ENCODE measurements at places on chromosomes 2 and 18.

- no peak for DNase-seq
These were observed 2.1 kb upstream of the PID1 start for GRCh38 chr2:229273006-229273722.

DNA sequence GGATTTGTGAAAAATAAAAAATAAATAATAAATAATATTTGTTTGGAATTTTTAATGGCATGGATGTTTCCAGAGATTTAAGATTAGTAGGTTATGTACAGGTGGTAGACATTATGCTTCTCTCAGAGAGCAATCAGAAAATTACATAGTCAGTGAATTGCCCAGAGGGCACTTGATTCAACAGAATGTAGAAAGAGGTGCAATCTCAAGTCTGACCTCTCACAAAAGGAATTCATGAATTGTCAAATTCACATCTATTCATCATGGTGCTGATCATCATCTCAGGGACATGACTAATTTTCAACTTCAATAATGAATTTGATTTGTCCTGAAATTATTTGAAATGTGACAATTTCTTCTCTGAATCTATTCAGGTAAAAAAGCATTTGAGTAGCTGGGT is 172.5 kb downstream of the PDE11A start:
- DNase-seq, result no peak

DNA sequence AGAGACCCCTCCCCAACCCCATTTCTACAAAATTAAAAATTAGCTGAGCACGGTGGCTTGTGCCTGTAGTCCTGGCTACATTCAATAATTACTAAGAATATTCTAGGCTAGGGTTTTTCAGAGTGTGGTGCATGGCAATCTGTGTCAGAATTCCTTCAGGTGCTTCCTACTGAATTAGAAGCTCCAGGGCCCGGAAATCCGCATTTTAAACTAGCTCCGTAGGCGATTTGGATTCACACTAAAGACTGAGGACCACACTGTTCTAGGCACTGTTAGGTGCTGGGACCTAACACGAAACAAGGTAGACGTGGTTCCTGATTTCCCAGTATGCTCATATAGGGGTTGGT is 628 bp upstream of the ZFAND2B start:
- no peak for DNase-seq

GRCh38 chr18:3119401-3120341 is 100.1 kb downstream of the MYOM1 start:
- DNase-seq, result no peak

- DNase-seq, result no peak
These were observed 35.2 kb downstream of the SKA1 start for GRCh38 chr18:50410008-50410407.

DNA sequence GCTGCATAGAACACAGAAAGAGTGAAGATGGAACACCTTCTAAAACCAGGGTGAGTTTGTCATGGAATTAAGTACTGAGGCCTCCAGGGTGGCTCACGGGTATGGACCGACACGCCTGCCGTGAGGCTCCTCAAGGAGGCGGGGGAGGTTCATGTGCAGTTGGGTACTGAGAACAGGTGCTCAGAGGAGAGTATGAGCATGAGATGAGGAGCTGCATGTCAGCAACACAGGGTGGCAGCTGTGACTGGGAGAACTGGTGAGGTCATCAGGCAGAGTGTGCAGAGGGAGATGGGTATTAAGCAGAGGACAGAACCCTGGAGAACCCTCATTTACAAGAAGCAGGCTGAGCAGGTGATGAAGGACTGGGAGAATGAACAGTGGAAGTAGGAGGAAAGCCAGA is 63.2 kb upstream of the KLHL29 start:
- DNase-seq, result no peak

GRCh38 chr18:41681138-41681880 is 273.7 kb upstream of the PIK3C3 start:
- no peak for DNase-seq

- no peak for DNase-seq
These were observed 9.8 kb downstream of the BOLA3 start for GRCh38 chr2:74137651-74138599.

DNA sequence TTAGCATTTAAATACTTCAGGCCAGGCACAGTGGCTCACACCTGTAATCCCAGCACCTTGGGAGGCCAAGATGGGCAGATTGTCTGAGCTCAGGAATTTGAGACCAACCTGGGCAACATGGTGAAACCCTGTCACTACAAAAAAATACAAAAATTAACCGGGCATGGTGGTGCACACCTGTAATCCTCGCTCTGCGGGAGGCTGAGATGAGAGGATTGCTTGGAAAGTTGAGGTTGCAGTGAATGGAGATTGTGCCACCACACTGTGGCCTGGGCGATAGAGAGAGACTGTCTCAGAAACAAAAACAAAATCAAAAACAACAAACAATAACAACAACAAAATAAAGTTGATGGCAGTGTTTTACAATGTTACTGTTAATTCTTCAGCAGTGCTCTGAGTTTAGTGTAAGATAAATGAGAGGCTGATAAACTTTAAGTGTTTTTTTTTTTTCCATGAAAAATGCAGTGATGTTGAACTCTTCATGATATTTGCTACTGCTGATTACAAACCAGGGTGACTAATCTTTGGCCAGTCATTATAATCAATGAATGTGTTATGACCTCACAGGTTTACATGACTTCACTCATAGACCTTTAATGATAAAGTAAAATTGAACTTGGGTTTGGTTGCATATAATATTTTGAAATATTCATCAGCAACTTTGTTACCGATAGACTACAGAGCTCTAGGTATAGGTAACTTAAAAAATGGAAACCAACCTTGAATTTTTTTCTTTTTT is 2.5 kb downstream of the ITGAV start:
- DNase-seq, result no peak

GRCh38 chr18:47184419-47185050 is 8.4 kb upstream of the IER3IP1 start:
- peak; percentile 18 for DNase-seq

- DNase-seq, result no peak
These were observed 233.1 kb upstream of the POU3F3 start for GRCh38 chr2:104620801-104621200.

DNA sequence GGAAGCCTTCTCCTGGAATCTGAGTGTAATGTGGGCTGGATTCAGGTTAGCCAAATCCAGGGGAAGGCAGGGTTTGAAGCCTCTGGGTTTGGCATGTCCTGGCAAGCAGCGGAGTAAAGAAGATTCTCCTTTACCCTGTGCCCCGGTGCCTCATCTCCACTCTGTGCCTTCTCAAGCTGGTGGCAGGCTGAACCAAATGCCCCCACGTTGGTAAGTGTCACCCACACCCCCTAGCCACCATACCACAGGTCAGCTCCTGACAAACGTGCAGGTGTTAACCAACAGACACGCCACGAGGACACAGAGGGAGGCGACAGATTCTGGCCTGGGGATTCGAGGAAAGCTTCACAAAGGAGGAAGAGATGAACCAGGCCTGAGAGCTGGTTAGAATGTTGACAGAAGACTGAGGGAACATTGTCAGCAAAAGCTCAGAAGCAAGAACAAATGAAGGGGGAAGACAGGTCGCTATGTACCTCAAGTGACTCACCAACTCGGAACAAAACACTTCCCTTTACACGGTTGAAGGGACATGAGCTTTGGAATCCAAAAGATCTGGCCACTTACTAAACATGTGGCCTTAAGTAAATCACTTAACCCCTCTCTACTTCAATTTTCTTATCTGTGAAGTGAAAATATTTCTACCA is 85.2 kb upstream of the LCLAT1 start:
- DNase-seq, result no peak

DNA sequence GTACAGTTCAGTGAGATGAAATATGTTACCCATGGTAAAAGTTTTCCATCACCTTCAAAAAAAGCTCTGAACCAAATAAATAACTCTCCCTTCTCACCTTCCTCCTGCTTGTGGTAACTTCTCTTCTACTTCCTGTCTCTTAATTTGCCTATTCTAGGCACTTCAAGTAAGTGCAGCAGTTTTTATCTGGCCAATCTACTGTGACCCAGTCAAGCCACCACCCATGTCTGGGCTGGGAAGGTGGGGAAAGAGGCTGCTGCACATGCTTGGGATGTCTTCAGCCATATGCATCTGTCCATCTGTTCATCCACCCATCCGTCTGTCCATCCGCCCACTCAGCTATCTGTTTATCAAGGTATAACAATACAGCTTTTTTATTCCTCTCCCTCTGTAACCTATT is 31.6 kb downstream of the ZNF532 start:
- DNase-seq, result no peak

DNA sequence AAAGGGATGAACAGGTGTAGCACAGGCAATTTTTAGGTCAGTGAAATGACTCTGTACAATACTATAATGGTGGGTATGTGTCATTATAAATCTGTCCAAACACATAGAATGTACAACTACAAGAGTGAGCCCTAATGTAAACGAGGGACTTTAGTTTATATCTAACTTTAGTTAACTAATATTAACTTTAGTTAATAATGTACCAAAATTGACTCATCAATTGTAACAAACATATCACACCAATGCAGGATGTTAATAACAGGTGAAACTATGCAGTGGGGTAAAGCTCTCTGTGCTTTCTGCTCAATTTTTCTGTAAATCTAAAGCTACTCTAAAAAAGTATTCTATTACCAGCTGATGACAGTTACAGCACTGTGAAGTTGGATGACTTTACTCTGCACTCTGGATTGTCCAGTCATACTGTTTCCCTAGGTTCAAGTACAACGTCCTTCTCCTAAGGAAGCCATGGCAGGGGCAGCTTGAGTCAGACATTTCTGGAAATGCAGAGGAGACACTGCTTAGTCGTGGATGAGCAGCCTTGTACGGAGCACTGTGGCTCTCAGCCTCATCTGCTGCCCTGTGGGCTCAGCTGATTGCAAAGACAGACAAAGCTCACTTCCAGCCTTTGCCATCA is 26.1 kb downstream of the TGFA start:
- DNase-seq, result no peak

- no peak for DNase-seq
These were observed 64.6 kb upstream of the SH3BP4 start for GRCh38 chr2:234887195-234887594.

DNA sequence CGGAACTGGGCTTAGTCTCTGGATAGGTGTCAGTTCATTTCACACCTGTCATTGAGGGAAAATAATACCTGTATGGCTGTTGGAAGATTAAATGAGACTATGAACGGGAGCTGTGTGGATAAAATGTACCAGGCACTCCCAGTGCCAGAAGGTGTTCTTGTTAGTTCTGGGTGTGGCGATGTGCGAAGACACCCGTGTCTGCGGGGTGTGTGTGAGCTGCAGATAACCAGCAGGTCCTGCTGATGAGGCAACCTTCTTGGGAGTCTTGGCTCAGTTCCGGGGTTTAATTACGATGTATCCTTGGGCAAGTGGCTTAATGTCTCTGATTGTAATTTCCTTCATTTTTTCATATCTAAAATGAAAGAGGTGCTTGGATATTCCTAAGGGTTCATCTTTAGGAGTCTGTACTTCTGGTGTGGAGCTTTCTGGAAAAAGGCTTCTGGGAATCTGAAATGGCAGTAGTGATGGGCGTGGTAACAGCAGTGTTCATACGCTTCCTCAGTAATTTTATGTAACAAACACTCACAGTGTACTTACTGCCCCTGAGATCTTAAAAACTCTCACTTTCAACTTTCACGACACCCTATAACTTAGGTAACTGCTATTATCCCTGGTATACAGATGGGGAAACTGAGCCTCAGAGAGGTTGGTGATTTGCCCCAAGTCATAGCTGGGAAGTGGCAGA is 35.0 kb downstream of the NEDD4L start:
- no peak for DNase-seq

Data from CMK (cell line).